Neural crest cell (in vitro differentiated cells): ENCODE measurements at places on chromosomes 2 and 18. TPM values are rescaled to one million over a fixed set of nuclear protein-coding genes. Genes with fewer than 3 reads are reported as not detected.

DNA sequence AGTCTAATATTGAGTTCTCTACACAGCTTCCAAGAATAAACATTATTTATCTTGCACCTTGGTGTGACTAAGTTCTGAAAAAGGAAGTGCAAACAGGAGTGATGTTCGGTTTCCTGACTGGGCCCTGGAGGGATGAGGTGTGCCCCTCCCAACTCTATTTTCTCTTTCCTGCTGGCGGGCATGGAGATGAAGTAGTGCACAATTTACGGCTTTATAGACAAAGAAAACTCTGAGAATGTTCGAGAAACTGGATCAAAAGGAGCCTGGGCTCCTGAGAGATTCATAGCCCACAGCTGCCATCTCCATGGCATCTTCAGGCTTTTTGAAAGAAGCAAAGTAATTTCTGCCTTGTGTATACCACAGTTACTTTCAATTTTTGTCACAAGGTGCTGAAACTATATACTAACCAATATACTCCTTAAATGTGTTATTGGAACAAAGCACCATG, 22.3 kb downstream of the LRATD1 start:
- H3K4me1 ChIP-seq, result no peaks in the 10 kb centered on the region
- DNase-seq, result no peak
- no peaks in the 10 kb centered on the region for H3K27me3 ChIP-seq
- no peak overlapping the region for H3K4me3 ChIP-seq
- no peaks in the 10 kb centered on the region for H3K36me3 ChIP-seq

DNA sequence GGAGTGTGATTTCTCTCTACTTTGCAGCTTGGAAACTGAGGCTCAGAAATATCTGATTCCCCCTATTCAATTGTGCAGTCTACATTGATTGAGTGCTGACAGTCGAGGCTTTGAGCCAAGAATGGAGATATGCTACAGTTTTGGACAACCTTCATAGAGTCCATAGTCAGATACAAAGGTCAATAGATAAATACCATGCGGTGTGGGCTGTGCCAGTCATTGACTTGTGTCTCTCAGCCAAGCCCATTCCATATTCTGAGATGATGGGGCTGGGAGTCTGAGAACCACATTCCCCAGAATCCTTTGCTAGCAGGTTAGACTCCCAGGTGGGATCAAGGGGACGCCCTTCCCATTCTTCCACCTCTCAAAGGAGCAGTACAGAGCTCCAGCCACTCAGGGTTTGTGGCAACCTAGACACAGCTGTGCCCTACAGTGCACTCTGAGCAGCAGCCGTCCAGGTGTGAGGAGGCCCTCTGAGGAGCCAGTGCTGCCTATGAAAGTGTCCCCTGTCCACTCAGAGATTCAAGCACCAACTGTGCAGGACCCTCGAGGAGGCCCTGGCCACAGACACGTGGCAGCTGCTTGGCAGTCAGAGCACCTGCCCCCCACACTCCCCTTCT, 348.3 kb downstream of the CYRIA start:
- no peak for DNase-seq
- H3K4me3 ChIP-seq, result no peak overlapping the region
- no peaks in the 10 kb centered on the region for H3K36me3 ChIP-seq
- no peaks in the 10 kb centered on the region for H3K27me3 ChIP-seq

DNA sequence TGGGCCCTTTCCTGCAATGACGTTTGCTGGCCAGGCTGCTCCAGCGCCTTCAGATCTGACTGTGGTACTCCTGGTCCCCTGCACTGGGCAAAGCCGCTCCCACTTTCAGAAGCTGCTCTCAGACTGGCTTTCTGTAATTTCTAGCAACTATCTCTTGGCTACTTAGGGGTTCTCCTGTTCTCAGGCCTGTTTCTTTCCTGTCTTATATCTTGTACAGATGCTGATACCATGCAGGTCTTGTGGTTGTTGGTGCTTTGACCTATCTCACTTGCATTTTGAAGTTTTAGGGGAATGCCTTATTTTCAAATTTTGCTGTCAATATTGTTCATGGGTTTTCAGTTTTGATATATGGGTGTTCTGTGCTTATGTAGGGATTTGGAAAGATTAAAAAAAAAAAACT, 145.8 kb downstream of the CLIP4 start:
- H3K27me3 ChIP-seq, result no peaks in the 10 kb centered on the region
- no peak overlapping the region for H3K27ac ChIP-seq
- H3K4me3 ChIP-seq, result no peak overlapping the region
- H3K4me1 ChIP-seq, result peaks cover 19% of the 10 kb centered on the region

The FER1L5 gene
- total RNA-seq, result 0.57 and 0.89 TPM in 2 replicates

The GPR55 gene
- total RNA-seq, result not detected in 2 replicates
